ENCODE measurements at places on chromosomes 6 and 20.

DNA sequence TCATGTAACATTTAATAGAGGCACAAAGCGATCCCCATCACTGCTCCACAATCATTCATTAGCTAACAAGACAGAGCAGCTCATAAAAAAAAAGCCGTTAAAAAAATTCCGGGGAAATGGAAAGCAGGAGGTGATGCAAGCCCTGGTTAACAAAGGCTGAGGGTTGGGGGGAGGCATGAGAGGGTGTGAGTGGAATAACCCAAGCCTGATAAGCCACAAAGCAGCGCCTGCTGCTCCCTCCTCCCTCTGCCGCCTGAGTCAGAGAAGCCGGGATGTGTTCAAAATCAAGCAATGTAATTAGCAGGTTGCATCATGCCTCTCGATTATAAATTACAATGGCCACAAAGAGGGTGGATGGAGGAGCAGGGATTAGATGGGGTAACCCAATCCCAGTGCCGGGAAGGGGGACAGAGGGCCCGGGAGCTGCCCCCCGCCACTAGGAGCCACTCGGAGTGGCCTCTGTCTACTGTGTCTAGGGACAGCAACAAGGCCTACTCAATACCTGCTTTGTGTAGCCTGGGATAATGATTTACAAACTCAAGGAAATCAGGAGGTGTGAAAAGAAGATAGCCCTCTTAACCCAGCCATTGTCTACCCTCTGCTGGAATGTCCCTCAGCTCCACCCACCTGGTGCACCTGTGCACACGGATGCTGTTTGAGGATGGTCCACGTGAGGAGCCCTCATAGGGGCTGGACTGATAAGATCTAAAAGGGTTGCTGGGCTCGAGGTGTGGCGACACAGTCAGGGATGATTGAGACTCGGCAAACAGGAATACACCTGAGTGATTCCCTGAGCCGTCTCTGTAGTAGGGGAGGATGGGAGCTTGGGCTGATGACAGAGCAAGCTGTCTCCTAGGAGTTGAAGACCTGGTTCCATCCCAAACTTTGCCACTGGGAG lies 156.9 kb downstream of the VEGFA start:
- no peak for DNase-seq

GRCh38 chr6:159606786-159607185 lies 86.3 kb downstream of the SOD2 start:
- DNase-seq: no peak

GRCh38 chr20:17747431-17747846 lies 47.7 kb downstream of the BANF2 start:
- DNase-seq: no peak

GRCh38 chr20:22106308-22106938 lies 401.0 kb downstream of the PAX1 start:
- DNase-seq: no peak

- peak; percentile 94 for DNase-seq
Observed at GRCh38 chr6:33788694-33789549, at the start of gene LEMD2. TSS of gene LEMD2 (minus strand) at chr6:33789130. CDS start at chr6:33789116, 14 bp downstream.

Measured in stimulated activated CD4-positive, alpha-beta T cell treated with anti-CD3 and anti-CD28 coated beads, Interleukin-15, amount 100 ng/mL, for 1 hour (primary cell).